ENCODE measurements at places on chromosomes 7 and 10.

DNA sequence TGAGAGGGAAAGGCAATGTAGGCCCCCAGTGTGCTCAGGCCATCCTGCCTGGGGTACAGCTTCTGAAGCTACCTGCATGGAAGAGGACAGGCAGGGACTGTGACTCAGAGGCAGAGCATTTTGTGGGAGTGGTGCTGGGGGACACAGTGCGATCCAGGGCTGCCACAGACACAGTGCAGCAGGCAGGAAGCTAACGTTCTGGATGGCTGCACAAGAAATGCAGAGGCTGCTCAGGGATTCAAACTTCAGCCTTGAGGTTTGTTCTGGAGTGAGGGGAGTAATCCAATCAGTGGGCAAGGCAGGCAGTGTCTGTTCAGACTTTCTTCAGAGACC, 648.0 kb upstream of the IGFBP3 start:
- no peak for DNase-seq

GRCh38 chr7:18995811-18996426, 121.5 kb downstream of the TWIST1 start:
- DNase-seq, result no peak

GRCh38 chr10:107072786-107073185, 91.7 kb downstream of the SORCS1 start:
- no peak for DNase-seq

DNA sequence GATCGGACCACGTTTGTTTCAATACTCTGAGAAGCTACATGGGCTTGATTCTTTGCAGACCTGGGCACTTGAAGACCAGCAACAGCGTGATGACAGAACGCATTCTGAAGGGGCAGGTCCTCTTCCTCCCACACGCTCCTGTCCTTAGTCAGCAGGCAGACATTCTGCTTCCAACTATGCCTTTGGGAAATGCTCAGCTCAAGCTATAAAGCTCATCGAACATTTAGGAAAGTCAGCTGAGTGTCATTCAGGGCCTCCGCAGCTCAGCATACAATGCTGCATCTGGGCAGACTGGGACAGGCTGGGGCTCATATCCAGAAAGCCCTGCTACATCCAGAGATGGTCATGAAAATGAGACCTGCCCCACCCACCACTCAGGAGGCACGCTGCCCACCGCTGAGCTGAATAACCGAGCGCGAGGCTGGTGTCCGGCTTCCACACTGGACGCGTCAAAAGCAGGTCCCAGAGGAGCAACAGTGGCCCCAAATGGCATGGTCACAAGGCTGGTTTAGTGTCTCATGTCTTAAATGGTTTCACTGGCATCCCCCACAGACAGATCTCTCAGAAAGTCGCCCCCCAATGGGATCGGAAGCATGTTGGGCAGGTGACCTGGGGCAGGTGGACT, 274.0 kb downstream of the DNAJB6 start:
- no peak for DNase-seq

- DNase-seq, result no peak
Measured at GRCh38 chr10:68096913-68097516, 12.3 kb upstream of the MYPN start.

- no peak for DNase-seq
Measured at GRCh38 chr7:79149831-79150230, 303.6 kb downstream of the MAGI2 start.

DNA sequence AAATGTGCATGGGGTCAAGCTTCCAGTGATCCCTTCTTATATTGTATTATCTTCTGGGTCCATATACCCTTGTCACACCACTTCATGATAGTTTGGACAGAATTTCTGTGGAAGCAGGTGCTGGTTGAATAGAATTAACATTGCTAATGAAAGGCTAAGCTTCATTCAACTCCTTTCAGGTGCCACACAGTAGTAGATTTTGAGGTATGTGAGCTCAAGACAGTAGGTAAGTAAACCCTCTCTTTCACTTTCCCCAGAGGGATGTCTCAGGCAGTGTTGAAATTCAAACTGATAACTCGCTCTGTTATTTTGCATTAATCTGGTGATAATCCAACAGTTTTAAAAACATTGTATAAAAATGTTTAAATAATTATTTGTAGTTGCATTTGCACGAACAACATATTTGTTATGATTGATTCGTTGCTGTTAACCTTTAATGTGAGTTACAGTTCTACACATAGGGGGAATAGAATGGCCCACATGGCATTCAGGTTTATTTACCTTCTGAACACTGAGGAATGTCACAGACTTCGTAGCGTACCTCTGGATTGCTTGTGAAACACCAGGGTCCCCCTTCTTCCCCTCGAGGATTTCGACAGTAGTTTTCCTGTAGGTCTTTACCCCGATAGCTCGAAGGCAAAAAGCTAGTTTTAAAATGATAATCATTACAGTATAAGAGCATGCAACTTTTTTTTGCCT, 18.1 kb downstream of the HGF start:
- no peak for DNase-seq

DNA sequence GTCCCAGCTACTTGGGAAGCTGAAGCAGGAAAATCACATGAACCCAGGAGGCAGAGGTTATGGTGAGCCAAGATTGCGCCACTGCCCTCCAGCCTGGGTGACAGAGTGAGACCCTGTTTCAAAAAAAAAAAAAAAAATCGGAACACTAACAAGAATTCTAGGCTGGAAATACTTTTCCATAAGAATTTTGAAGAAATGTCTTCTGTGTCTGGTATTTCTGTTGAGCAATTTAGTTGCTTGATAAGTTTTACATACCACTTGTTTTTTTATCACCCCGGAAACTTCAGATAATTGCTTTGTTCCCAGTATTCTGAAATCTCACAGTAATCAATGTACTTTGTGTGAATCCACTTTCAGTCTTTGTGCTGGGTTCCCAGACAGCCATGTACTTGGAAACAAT, 25.8 kb downstream of the BZW2 start:
- DNase-seq, result no peak

DNA sequence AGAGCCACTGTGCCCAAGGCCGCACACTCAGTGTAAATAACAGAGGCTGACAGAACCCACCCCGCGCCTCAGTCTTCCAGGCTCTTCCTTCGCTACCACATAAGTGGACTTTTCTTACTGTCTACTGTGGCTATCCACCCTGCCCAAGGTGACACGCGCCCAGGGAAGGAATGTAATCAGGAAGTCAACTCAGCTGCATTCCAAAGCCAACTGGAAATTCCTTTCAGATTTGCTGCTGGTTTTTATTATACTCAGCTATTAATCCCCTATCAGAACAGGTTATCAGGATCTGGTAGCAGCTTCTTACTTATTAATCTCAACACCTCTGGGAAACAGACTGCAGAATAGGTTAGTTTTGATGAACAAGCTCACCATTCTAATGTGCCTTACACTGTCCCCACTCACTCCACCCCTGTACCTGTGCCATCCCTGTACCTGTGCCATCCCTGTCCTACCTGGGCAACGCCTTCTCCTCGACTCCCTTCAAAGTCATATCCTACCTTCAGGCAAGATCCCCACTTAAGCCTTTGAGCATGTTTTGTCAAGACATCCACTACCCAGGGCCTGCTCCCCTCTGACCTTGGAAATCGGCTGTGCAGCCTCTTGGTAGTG, 90.7 kb downstream of the NHLRC2 start:
- DNase-seq, result no peak

GRCh38 chr7:78777829-78778228, 675.6 kb downstream of the MAGI2 start:
- DNase-seq, result no peak

- peak; percentile 23 for DNase-seq
Measured at GRCh38 chr10:101777619-101778145, 1.8 kb upstream of the FGF8 start.

- DNase-seq, result no peak
Measured at GRCh38 chr7:41466760-41467384, 236.0 kb downstream of the INHBA start.

DNA sequence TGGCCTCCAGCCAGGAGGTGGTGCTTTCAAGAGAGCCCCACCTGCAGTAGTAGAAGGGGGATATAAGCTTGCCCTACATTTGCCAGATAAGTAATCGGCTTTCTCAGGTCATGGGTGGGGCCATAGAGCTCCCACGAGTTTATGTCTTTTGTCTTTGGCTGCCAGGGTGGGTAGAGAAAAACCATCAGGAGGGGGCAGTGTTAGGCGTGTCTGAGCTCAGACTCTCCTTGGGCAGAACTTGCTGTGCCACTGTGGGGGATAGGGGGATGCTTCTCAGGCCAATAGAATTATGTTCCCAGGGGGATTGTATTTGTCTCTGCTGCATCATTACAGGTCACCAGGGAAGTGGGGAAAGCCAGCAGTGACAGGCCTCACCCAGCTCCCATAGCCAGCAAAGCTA, 12.3 kb upstream of the MRPS33 start:
- no peak for DNase-seq

DNA sequence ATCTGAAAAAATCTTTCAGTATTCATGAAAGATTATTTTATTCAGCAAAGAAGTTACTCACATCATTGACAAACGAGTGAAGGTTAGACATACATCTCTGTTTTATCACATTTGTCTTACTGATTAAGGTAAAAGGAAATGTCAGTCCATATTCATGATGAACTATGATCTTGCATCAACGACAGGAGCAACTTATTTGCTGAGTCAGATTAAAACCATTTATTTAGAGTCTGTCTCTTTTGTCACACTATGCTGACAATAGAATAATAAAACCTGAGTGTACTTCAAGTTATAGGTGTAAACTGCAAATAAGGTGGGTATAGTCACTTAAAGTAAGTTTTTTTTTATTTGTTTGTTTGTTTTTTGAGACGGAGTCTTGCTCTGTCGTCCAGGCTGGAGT, 216.5 kb upstream of the SEMA3C start:
- no peak for DNase-seq

GRCh38 chr10:105585171-105585570, 944.1 kb downstream of the SORCS3 start:
- DNase-seq, result no peak

DNA sequence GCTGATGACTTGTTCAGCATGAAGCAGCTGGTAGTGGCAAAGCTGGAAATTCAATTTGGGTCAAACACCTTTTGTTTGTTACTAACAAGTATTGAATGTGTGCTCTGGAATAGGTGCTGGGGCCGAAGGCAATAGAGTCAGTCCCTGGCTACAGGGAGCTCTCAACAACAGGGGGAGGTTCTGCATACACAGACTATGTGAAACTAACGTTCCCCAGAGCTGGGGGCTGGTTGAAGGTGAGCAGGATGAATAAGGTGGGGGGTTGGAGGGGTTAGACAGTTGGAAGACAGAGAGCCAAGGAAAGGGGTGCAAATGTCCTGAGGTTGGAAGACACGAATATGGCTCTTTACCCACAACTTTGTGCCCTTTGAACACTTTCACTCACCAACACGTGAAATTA, 84.1 kb upstream of the PLPP4 start:
- DNase-seq, result no peak

GRCh38 chr10:103241262-103242011, 4.2 kb upstream of the RPEL1 start:
- DNase-seq, result no peak

DNA sequence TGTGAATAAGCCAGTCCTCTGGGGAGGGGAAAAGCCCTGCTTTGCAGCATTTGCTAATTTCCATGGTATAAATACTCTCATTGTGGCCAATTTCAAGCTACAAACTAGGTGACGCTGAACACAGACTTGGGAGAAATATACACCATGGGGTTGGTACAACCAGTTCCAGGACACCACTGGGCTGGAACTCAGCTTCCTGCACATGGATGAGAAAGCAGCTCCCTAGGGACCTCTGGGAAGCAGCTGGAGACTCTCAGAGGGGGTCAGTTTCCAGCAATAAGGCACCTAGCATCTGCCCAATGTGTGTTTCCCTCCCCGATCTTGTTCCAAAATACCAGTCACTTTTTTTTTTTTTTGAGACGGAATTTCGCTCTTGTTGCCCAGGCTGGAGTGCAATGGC, 56.8 kb upstream of the WDR11 start:
- no peak for DNase-seq

- no peak for DNase-seq
Measured at GRCh38 chr7:51046103-51046466, 263.4 kb upstream of the GRB10 start.

GRCh38 chr7:28497009-28497408, 84.7 kb downstream of the CREB5 start:
- no peak for DNase-seq

GRCh38 chr7:39504963-39505362, 61.2 kb upstream of the YAE1 start:
- no peak for DNase-seq

DNA sequence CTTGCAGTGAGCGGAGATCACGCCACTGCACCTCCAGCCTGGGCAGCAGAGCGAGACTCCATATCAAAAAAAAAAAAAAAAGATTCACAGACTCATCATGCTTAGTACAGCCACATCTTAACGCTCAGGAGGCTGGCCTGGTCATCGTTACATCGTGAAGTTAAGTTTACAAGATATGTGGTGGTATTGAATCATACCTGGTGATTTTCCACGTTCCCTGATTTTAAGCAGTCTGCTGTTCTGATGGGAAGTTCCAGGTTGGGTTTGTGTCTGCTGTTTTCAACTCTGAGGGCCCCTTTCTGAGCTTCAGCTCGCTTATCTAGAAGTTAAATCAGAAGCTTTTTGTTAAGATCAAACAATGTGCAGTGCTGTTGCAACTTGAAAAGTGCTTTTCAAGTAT, 6.9 kb downstream of the PPP2R2D start:
- DNase-seq, result no peak

- DNase-seq, result no peak
Measured at GRCh38 chr10:787933-788651, 98.6 kb upstream of the DIP2C start.

DNA sequence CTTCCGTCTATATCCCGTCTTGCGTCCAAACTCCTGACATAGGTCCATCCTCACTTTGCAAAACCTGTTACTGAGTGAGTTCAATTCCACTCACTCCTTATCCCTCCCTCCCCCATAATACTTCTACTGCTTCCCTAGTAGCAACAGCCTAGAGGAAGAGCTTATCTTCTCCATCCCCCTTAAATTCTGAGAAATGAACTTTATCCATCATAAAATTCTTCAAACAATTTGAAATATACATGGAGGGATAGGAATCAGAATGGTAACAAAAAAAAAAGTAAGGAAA, 27.6 kb downstream of the SEMA3C start:
- no peak for DNase-seq

DNA sequence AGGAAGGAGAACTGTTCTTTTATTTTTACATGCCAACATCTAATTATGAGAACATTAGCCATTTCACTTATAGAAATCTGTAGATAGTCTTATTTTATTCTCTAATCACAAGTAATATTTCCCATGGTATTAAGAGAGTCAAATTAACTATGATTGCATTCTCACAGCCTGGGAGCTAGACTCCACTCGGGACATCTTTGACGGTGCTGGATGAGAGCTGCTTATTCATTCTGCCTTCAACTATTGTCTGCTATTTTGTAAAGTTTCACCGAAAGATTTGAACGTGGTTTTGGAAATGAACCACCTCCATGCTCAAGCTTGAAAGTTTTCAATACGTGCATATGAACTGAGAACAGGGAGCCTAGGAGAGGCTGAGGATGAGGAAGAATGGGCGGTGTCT, 264.3 kb upstream of the KLF6 start:
- no peak for DNase-seq

DNA sequence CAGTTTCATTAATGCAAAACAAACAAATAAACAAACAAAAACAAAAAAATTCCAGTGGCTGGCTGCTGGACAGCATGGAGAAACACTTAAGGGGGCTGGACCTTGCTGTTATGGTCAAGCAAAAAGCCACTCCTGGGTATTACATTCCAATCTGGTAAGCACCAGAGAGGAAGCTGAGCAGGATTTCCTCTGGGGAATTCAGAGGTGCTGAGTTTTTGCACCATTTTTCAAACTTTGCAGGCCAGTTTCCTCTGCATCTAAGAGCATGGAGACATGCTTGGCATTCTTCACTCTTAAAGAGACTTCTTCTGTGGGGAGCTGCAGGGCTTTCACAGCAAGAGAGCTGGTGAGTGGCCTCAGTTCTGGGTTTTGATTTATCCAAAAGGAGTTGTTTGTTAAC, 84.5 kb downstream of the FZD1 start:
- no peak for DNase-seq

GRCh38 chr7:19709249-19709578, 377 bp upstream of the POLR1F start:
- no peak for DNase-seq

Measured in GM13976 (cell line).